ENCODE measurements at places on chromosomes 1 and 21. TPM values are rescaled to one million over a fixed set of nuclear protein-coding genes. Genes with fewer than 3 reads are reported as not detected.
A peak's percentile ranks its signal among the peaks of the same experiment; 100 is the strongest.

MFSD2A gene
- total RNA-seq: 25.6 TPM

PRDM16 gene
- total RNA-seq: 2.5 TPM

CELA2A gene
- total RNA-seq: not detected

AQP10 gene
- total RNA-seq: not detected

UHMK1 gene
- 19.4 TPM for total RNA-seq

TMOD4 gene
- 1.0 TPM for total RNA-seq

HSD3B2 gene
- total RNA-seq: not detected

KCNJ6 gene
- not detected for total RNA-seq

MEAF6 gene
- 49.6 TPM for total RNA-seq

PTPN14 gene
- 103 TPM for total RNA-seq

FAM72A gene
- total RNA-seq: 10.7 TPM

TIAM1 gene
- 33.3 TPM for total RNA-seq

GRCh38 chr1:70820995-70821394 lies 226.6 kb downstream of the PTGER3 start:
- no peak overlapping the region for H3K4me3 ChIP-seq
- H3K27me3 ChIP-seq: no peaks in the 10 kb centered on the region
- DNase-seq: no peak
- no peaks in the 10 kb centered on the region for H3K36me3 ChIP-seq

GRCh38 chr1:51709951-51710350 lies 93.1 kb downstream of the OSBPL9 start:
- DNase-seq: no peak
- no peaks in the 10 kb centered on the region for H3K4me1 ChIP-seq
- no peak overlapping the region for H3K27ac ChIP-seq
- H3K36me3 ChIP-seq: no peaks in the 10 kb centered on the region
- no peaks in the 10 kb centered on the region for H3K27me3 ChIP-seq

DNA sequence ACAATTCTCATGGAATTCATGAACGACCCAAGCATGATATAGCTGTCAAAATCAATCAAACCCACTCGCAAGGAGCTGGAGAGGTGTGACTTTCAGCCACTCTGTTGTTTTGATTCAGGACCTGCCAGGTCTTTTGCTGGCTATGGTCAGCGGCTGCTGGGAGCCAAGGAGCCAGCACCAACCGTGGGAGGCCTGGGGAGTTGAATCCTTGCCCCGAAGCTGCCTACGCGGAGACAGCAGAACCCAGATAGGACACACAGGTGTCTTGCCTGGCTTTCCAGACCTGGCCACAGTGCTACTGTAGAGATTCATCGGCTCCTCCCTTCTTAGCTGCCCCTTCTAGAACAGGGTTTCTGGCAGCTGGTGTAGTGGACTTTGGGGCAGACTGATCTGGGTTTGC lies 42.7 kb downstream of the ZSCAN20 start:
- DNase-seq: no peak
- H3K27ac ChIP-seq: no peak overlapping the region
- H3K4me3 ChIP-seq: no peak overlapping the region
- H3K27me3 ChIP-seq: no peaks in the 10 kb centered on the region
- no peaks in the 10 kb centered on the region for H3K4me1 ChIP-seq

DNA sequence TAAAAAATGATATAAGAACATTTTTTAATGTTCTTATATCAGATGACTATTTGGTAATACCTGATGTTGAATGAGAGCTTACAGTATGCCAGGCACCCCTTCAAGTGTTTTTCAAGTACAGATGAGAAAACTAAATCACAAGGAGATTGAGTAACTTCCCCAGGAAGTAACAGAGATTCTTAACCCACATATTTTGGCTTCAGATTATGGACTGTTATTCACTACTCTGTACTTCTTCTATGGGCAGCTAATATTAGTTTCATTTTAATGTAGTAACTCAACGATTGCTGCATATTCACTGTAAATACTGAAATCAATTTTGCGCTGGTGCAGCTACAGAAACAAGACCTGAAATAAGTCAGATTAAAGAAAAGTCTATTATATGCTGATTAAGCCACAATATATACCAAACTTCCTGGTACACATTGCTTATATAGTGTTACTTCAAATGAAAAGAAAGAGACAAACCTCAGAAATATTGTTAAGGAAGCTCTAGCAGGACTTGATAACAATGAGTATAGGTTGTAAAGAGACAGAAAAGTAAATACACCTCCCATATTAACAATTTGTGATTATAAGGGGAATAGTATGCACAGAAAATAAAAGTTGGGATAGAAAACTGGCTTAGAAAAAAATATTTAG lies 19.7 kb downstream of the DPYD start:
- no peak for DNase-seq
- no peak overlapping the region for H3K4me3 ChIP-seq
- no peaks in the 10 kb centered on the region for H3K4me1 ChIP-seq

- no peaks in the 10 kb centered on the region for H3K27me3 ChIP-seq
- peaks cover 12% of the 10 kb centered on the region for H3K4me1 ChIP-seq
- peaks cover 24% of the 10 kb centered on the region for H3K36me3 ChIP-seq
- DNase-seq: peak; percentile 45
- H3K4me3 ChIP-seq: no peak overlapping the region
These were observed 9.6 kb downstream of the RAB25 start for GRCh38 chr1:156070548-156070947.

- peaks cover 31% of the 10 kb centered on the region for H3K36me3 ChIP-seq
- H3K27me3 ChIP-seq: no peaks in the 10 kb centered on the region
- peaks cover 5% of the 10 kb centered on the region for H3K4me1 ChIP-seq
- H3K27ac ChIP-seq: no peak overlapping the region
These were observed 4.4 kb downstream of the ACBD3 start for GRCh38 chr1:226181996-226182714.

DNA sequence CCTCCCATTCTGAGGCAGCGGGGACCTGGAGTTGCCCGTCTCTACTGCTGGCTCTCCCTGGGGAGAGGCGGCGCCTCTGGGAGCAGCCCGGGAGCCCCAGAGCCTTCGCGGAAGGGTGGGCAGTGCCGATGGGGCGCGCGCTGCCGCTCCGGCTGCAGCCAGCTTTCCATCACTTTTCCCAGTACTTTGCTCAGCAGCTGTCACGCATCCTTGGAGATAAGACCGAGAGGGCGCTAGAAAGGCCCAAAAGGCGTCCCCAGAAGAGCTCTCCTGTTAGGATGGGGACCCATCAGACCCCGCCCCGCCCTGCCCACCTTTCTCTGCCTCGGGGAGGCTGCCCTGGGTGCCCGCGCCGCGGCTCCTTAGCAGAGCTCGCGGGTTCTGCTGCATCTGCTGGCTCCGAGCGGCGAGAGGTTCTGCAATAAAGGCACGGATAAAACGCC lies 534 bp downstream of the KCNH1 start:
- peak overlapping the region; percentile 74 for H3K4me3 ChIP-seq
- peaks cover 48% of the 10 kb centered on the region for H3K27me3 ChIP-seq
- H3K4me1 ChIP-seq: peaks cover 6% of the 10 kb centered on the region
- H3K36me3 ChIP-seq: no peaks in the 10 kb centered on the region

- peak overlapping the region; percentile 55 for H3K4me3 ChIP-seq
- H3K36me3 ChIP-seq: no peaks in the 10 kb centered on the region
- peak overlapping the region; percentile 29 for H3K27ac ChIP-seq
- peak; percentile 65 for DNase-seq
- H3K27me3 ChIP-seq: no peaks in the 10 kb centered on the region
- peaks cover 21% of the 10 kb centered on the region for H3K4me1 ChIP-seq
These were observed 72.2 kb downstream of the PLEKHA6 start for GRCh38 chr1:204287466-204287891.

GRCh38 chr1:107140703-107141490 lies at the start of gene NTNG1:
Gene NTNG1 (plus strand): TSS chr1:107141039.
- H3K4me1 ChIP-seq: no peaks in the 10 kb centered on the region
- peak; percentile 77 for DNase-seq
- H3K27me3 ChIP-seq: peaks cover 32% of the 10 kb centered on the region
- no peak within 1 kb of the TSS for H3K27ac ChIP-seq

GRCh38 chr1:181250038-181250437 lies 161.5 kb downstream of the IER5 start:
- no peak overlapping the region for H3K27ac ChIP-seq
- H3K27me3 ChIP-seq: no peaks in the 10 kb centered on the region
- no peak for DNase-seq
- no peaks in the 10 kb centered on the region for H3K4me1 ChIP-seq
- H3K36me3 ChIP-seq: no peaks in the 10 kb centered on the region

- peaks cover 33% of the 10 kb centered on the region for H3K36me3 ChIP-seq
- DNase-seq: peak; percentile 45
- H3K27ac ChIP-seq: peak overlapping the region; percentile 82
- H3K4me3 ChIP-seq: peak overlapping the region; percentile 90
These were observed 1.1 kb upstream of the YBX1 start for GRCh38 chr1:42680921-42681683.

DNA sequence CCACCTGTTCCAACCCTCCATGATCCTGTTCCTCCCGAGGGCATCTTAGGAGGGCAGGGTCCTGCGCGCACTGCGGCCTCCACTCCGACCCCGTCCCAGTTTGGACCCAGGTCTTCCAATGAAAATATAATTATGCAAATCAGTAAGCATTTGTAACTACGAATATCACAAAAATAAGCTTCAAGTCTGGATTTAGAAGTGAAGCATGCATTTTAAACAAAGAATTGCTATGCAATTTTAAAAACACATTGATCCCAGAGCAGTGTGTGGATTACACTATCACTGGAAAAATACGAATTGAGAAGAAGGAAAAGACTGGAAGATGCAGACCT lies 673 bp downstream of the PRMT2 start:
- no peaks in the 10 kb centered on the region for H3K27me3 ChIP-seq
- DNase-seq: no peak
- peaks cover 25% of the 10 kb centered on the region for H3K36me3 ChIP-seq
- H3K27ac ChIP-seq: no peak overlapping the region

GRCh38 chr1:230283678-230284077 lies 142.5 kb downstream of the PGBD5 start:
- DNase-seq: no peak
- H3K27ac ChIP-seq: no peak overlapping the region
- no peak overlapping the region for H3K4me3 ChIP-seq
- H3K4me1 ChIP-seq: no peaks in the 10 kb centered on the region

DNA sequence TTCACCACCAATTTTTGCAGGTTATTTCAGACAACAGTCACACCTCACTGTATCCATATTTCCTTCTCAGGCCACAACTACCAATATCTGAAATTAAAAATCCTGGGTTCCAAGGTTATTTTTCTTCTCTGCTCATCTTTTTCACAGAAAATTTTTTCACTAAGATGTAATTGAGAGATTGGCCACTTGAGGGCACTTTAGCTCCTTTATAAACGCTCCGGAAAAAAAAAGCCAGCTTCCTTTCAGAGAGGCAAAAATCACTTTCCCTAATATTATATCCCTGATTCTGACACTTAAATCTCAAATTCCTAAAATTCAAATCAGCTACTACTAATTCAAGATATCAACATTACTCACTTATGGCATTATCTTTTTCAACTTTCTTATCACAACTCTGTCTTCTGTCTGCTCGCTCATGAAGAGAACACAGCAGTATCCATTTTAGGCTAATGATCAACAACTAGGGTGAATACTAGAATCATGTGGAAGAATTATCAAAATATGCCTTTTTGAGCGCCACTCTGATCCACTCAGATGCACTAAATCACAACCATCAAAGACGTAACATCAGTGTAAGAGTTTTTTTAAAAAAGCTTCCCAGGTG lies 101.4 kb upstream of the RGS1 start:
- no peak overlapping the region for H3K4me3 ChIP-seq
- no peak for DNase-seq
- no peaks in the 10 kb centered on the region for H3K36me3 ChIP-seq
- no peaks in the 10 kb centered on the region for H3K27me3 ChIP-seq

GRCh38 chr1:28136922-28137613 lies 39.4 kb downstream of the PTAFR start:
- DNase-seq: no peak
- H3K27ac ChIP-seq: no peak overlapping the region
- no peak overlapping the region for H3K4me3 ChIP-seq
- H3K4me1 ChIP-seq: no peaks in the 10 kb centered on the region

- H3K27me3 ChIP-seq: no peaks in the 10 kb centered on the region
- peak; percentile 77 for DNase-seq
- H3K4me3 ChIP-seq: no peak overlapping the region
- no peak overlapping the region for H3K27ac ChIP-seq
- H3K36me3 ChIP-seq: no peaks in the 10 kb centered on the region
These were observed 24.9 kb downstream of the MAP3K7CL start for GRCh38 chr21:29155118-29155932.

DNA sequence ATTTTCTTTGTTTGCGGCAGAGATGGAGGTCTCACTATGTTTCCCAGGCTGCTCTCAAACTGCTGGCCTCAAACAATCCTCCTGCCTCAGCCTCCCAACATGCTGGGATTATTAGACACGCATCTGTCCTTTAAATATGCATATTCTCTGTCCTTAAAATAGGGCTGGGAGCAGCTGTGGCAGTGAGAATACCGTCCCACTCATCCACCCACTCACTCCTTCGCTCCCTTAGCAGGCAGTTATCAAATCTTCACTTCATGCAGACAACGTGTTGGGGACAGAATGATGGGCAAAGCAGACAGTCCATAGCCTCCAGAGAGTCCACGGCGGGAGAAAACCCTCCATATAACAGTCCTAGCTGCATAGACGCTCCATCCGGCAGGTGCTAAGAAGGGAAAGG lies 179.4 kb downstream of the ZBTB18 start:
- H3K27me3 ChIP-seq: peaks cover 3% of the 10 kb centered on the region
- no peak overlapping the region for H3K4me3 ChIP-seq
- peaks cover 3% of the 10 kb centered on the region for H3K4me1 ChIP-seq
- H3K27ac ChIP-seq: no peak overlapping the region

DNA sequence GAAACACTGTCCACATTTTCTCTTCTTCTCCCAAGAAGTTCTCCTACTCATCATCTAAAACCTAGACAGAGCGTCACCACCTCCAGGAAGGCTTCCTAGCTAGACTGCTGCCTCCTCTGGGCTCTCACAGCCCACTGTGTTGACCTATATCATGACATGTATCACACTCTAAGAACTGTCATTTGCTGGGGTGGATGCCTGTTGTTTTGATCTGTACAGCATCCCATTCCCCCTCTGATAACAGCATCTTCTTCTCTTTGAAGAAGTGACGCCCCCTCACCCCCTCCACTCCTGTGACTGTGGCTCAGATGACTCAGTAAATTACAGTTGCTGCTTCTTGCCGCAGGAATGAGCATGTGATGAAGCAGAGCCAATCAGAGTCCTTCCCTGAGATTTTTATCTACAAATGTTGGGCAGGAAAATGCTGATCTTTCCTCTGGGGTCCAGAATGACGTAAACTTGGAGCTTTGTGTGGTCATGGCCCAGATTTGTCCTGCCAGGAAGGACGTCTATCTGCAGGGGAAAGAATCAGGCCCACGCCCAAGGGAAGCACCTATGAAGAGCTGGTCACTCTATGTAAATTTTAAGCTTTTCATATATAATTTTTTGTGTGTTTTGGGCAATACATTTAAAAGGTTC lies 28.0 kb upstream of the FOXO6 start:
- peaks cover 5% of the 10 kb centered on the region for H3K27me3 ChIP-seq
- H3K36me3 ChIP-seq: no peaks in the 10 kb centered on the region
- H3K4me1 ChIP-seq: no peaks in the 10 kb centered on the region
- peak; percentile 22 for DNase-seq

- H3K27ac ChIP-seq: no peak overlapping the region
- H3K4me3 ChIP-seq: no peak overlapping the region
- H3K27me3 ChIP-seq: peaks cover 27% of the 10 kb centered on the region
- H3K36me3 ChIP-seq: no peaks in the 10 kb centered on the region
- DNase-seq: peak; percentile 58
These were observed 13.0 kb upstream of the C8B start for GRCh38 chr1:56978819-56979218.

- no peaks in the 10 kb centered on the region for H3K27me3 ChIP-seq
- no peaks in the 10 kb centered on the region for H3K36me3 ChIP-seq
- H3K4me3 ChIP-seq: no peak overlapping the region
- no peak overlapping the region for H3K27ac ChIP-seq
- DNase-seq: peak; percentile 64
These were observed 1.5 kb downstream of the SPATC1L start for GRCh38 chr21:46182548-46183336.

Measured in endodermal cell (in vitro differentiated cells).